ENCODE measurements at places on chromosomes 6 and 20.

DNA sequence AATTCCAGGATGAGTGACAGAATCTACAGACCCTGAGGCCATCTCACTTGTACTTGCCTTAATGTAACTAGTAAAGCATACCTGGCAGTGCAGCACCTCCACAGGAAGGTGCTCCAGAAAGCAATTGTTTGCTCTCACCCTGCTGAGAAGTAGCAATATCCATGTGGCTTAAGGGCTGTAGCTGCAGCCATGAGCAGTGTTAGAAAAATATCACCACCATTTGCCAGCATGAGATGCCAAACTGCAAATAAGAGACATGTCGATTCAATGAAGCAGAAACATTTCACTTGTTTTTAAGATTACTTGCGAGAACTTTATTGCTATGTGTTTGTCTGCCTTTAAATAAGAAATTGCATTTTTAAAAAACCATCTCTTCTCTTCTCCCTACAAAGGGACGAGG, 151.5 kb downstream of the PRL start:
- DNase-seq, result peak; percentile 69

- DNase-seq, result no peak
Measured at GRCh38 chr20:19633985-19634384, 124.1 kb upstream of the RIN2 start.

GRCh38 chr20:38747495-38748096, 664 bp upstream of the ACTR5 start:
- no peak for DNase-seq

- DNase-seq, result no peak
Measured at GRCh38 chr6:17836293-17836692, 129.6 kb upstream of the NUP153 start.

GRCh38 chr20:37295001-37295400, 5.5 kb downstream of the MANBAL start:
- peak; percentile 15 for DNase-seq

DNA sequence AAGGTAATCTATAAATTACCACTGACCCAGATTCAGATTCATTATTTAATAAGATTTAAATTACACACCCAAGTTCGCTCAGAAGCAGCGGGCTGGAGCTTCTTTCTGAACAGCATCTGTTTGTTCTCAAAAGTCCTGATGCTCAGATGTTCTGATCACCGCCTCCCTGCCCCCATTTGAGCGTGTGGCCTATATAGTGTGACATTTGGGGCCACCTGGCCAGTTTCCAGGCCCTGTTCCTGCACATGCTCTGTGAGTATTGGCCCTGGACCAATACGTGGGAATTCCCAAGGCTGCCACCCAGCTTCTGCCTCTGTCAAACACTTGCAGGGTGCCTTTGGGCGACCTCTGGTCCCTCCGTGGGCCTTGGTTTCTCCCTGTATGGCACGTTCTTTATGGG, 228.8 kb downstream of the TFAP2C start:
- peak; percentile 41 for DNase-seq

Measured in eye (tissue), 1 donor.